ENCODE measurements at places on chromosomes 7 and 10. TPM values are rescaled to one million over a fixed set of nuclear protein-coding genes. Genes with fewer than 3 reads are reported as not detected.

DNA sequence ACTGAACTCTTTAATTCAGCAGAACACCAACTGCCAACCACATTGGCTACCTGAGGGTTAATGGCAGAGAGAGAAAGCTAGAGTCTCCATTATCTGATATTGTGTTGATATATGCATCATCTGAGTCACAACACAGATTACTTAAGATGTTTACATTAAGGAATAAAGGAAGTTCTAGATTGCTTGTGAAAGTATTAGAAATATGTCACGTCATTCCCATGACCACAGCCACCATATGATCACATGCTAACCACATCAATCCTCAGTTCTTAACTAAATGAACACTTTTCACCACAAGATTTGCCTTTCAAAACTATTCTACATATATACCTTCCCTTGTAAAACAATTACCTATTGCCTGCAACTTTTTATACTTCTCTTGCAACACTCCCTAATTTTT is 337.9 kb downstream of the FGFR2 start:
- ATAC-seq = no peak

DNA sequence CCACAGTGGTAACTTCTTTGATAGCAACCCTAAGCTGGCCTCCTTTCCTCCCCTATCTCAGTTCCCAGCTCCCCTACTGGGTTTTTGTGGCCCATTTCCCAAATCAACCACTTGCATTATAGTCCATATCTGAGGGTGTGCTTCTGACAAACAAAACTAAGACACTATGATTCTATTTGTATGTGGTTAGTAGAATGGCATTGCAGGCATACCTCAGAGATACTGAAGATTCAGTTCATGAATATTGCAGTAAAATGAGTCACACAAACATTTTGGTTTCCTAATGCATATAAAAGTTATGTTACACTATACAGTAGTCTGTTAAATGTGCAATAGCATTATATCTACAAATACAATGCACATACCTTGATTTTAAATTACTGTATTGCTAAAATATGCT is 15.4 kb upstream of the TMEM243 start:
- peak; percentile 73 for ATAC-seq

GRCh38 chr10:103566536-103566935 is 73.0 kb downstream of the NEURL1 start:
- no peak for ATAC-seq

HYAL4 gene
- not detected for total RNA-seq

Data from motor neuron (in vitro differentiated cells).